ENCODE measurements at places on chromosomes 12 and 14.

- DNase-seq = no peak
Measured at GRCh38 chr12:64526859-64527258, 74.9 kb downstream of the TBK1 start.

DNA sequence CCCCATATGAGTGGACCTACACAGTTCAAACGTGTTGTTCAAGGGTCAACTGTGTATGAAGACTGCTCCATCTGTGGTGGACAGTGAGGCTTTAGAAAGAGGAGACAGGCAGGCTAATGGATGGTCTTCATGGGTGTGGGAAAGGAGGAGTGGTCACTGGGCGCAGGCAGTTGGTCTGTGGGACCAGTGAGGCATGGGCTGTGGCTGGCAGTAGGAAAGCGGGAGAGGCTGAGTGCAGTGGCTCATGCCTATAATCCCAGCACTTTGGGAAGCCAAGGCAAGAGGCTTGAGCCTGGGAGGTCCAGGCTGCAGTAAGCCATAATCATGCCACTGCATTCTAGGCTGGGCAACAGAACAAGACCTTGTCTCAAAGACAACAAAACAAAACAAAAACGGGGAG is 2.0 kb upstream of the NR4A1 start:
- DNase-seq = no peak

DNA sequence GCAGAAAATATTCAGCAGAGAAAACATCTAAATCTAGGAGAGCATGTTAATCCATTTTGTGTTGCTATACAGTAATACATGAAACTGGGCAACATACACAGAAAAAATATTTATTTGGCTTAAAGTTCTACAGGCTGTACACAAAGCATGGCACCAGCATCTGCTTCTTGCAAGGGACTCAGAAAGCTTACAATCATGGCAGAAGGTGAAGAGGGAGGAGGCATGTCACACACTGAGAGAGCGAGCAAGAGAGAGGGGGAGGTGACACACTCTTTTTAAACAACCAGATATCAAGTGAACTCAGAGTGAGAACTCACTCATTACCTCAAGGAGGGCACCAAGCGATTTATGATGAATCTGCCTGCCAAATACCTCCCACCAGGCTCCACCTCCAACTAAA is 94.2 kb upstream of the CNOT2 start:
- DNase-seq = no peak

GRCh38 chr12:8040791-8041190 is 8.3 kb downstream of the FOXJ2 start:
- DNase-seq = no peak

DNA sequence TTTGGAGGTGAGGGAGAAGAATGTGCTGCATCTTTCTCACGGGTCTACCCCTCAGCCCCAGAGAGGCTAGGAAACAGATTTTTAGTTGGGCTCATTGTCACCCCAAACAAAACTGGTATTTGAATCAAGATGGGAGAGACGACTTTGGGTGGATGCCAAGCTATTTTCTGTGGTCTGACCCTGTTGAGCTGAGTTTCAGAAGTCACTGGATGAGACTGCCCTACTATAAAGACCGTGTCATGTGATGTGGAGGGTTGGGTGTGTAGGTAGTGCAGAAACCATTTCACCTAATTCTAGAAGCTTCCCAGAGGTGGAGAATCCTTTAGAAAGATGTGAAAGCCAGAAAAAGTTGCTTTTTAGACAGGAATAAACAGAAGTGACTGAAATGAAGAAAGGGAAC is 60.2 kb downstream of the IFT43 start:
- DNase-seq = no peak

DNA sequence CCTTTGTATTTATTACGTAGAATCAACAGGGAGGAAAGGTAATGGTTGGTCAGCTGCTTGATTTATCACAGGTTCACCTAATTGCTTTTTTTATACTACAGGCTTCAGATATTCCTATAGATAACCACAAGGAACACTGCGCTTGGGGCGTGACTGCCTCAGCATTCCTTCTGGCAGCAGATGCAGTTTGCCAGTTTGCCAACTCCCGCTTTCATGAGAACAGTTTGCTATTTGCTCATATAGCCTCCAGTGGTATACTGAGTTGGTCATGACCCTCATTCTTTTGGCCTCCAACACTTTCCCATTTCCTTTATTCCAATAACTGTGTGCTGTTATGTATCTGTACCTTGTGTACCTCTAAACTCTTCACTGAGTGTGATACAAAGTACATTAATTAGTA is 38.6 kb upstream of the ACSM4 start:
- DNase-seq = no peak

- no peak for DNase-seq
Measured at GRCh38 chr14:55103005-55103640, 25.9 kb upstream of the LGALS3 start.

- DNase-seq = peak; percentile 26
Measured at GRCh38 chr12:49703647-49704137, 3.5 kb downstream of the FMNL3 start.

GRCh38 chr12:28975564-28976340 is 173.3 kb upstream of the FAR2 start:
- no peak for DNase-seq

DNA sequence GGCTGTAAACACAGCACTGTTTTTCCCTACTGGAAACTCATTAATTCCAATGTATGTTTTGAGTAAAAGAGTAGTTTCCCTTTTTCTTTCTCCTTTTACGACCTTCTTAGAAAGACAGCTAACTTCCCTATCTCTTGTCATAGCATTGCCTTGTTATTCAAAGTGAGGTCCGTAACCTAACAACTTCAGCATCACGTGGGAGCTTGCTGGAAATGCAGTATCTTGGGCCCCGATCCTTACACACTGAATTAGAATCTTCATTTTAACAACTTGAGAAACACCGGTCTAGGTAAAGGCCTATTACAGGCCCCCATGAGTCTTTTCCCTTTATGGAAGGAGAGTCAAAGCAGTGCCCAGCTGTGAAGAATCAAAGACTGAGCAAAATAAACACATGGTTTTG is 230.7 kb upstream of the PRKD1 start:
- DNase-seq = no peak

DNA sequence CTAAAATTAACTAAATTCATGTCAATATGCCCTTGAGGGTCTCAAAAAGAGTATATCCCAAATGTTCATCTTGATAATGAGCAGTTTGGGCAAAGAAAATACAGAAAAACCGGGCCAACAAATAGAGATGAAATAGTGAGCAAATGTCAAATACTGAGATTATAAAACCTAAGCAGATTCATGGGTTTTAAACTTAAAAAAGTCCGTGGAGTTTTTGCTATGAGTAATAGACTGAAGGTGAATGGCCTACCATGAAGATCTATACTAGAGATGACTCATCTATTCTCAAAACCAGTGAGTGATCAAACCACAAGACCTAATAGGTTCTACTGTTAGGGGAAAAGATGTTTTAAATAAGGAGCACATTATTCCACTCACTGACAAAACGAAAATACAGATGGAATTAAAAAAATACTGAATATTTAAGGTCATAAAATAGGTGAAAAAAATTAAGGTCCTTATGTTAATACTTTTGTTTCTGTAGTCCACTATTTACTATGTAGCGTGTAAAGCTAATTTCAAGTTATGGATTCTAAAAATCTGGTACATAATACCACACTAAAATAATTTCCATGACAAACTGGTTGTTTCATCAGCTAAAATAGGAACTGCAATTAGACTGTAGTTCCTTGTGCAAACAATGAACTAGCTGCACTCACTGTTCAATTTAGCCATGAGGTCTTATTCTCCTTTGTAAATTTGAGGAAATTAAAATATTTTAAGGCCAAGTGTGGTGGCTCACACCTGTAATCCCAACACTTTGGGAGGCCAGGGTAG is 5.0 kb downstream of the HNRNPC start:
- no peak for DNase-seq
